A375 (cell line): ENCODE measurements at places on chromosomes 2 and 18. TPM values are rescaled to one million over a fixed set of nuclear protein-coding genes. Genes with fewer than 3 reads are reported as not detected.

SCG2 gene
- 10.3 and 12.0 TPM in 2 replicates for total RNA-seq

RAPGEF4 gene
- total RNA-seq, result 0.53 and 2.2 TPM in 2 replicates

CYS1 gene
- 0.13 and 1.7 TPM in 2 replicates for total RNA-seq

SLC8A1 gene
- total RNA-seq, result 6.9 and 7.9 TPM in 2 replicates

TANC1 gene
- 17.0 and 18.6 TPM in 2 replicates for total RNA-seq

UCN gene
- 6.6 and 9.2 TPM in 2 replicates for total RNA-seq

RNF181 gene
- total RNA-seq, result 137 and 156 TPM in 2 replicates

RESP18 gene
- not detected in 2 replicates for total RNA-seq

MGAT4A gene
- 0.41 and 2.5 TPM in 2 replicates for total RNA-seq

SNRNP27 gene
- 53.8 and 56.6 TPM in 2 replicates for total RNA-seq

STAT4 gene
- total RNA-seq, result 0.11 TPM in 1 of 2 replicates, not detected in the other

GRP gene
- not detected in 2 replicates for total RNA-seq

PIGN gene
- 11.1 and 13.4 TPM in 2 replicates for total RNA-seq

INPP1 gene
- 4.3 and 6.6 TPM in 2 replicates for total RNA-seq

ACTG2 gene
- total RNA-seq, result not detected in 2 replicates

ASXL2 gene
- total RNA-seq, result 13.3 and 17.0 TPM in 2 replicates

DAW1 gene
- 0.11 TPM in 1 of 2 replicates, not detected in the other for total RNA-seq

IL36G gene
- not detected in 2 replicates for total RNA-seq

TUBA3E gene
- not detected in 2 replicates for total RNA-seq

SAP130 gene
- 4.1 and 6.4 TPM in 2 replicates for total RNA-seq

CD28 gene
- 0.19 and 0.80 TPM in 2 replicates for total RNA-seq

KRTCAP3 gene
- 0.60 TPM in 1 of 2 replicates, not detected in the other for total RNA-seq

BOLL gene
- not detected in 2 replicates for total RNA-seq

TTLL4 gene
- 17.5 and 18.7 TPM in 2 replicates for total RNA-seq

DTNB gene
- 13.5 and 15.1 TPM in 2 replicates for total RNA-seq

CABYR gene
- 4.1 and 4.5 TPM in 2 replicates for total RNA-seq

DPP10 gene
- not detected in 2 replicates for total RNA-seq

SCYGR4 gene
- not detected in 2 replicates for total RNA-seq

FHL2 gene
- total RNA-seq, result 49.4 and 56.7 TPM in 2 replicates

POTEJ gene
- 0.03 and 0.19 TPM in 2 replicates for total RNA-seq

GPR39 gene
- 4.0 and 7.0 TPM in 2 replicates for total RNA-seq

CYRIA gene
- 0.30 and 0.53 TPM in 2 replicates for total RNA-seq

TEKT4 gene
- 0.08 TPM in 1 of 2 replicates, not detected in the other for total RNA-seq

PROKR1 gene
- not detected in 2 replicates for total RNA-seq

TMEM163 gene
- 0.11 and 0.42 TPM in 2 replicates for total RNA-seq

MDH1B gene
- 0.26 and 0.93 TPM in 2 replicates for total RNA-seq

FBXO15 gene
- 0.96 and 1.8 TPM in 2 replicates for total RNA-seq

LDLRAD4 gene
- total RNA-seq, result under 0.01 and 1.6 TPM in 2 replicates

GNLY gene
- not detected in 2 replicates for total RNA-seq

KLHL29 gene
- 3.7 and 3.8 TPM in 2 replicates for total RNA-seq

DLX1 gene
- 10.2 and 11.1 TPM in 2 replicates for total RNA-seq

HOXD12 gene
- total RNA-seq, result 0.60 TPM in 1 of 2 replicates, not detected in the other

ASPRV1 gene
- total RNA-seq, result 0.34 and 0.61 TPM in 2 replicates

BCL11A gene
- total RNA-seq, result 0.66 and 0.79 TPM in 2 replicates

CD302 gene
- 3.8 and 3.9 TPM in 2 replicates for total RNA-seq

AGXT gene
- total RNA-seq, result not detected in 2 replicates

GPR45 gene
- not detected in 2 replicates for total RNA-seq

ERFE gene
- total RNA-seq, result 11.2 and 14.8 TPM in 2 replicates

FEV gene
- not detected in 2 replicates for total RNA-seq

ANKRD30BL gene
- total RNA-seq, result not detected in 2 replicates

PROC gene
- not detected in 2 replicates for total RNA-seq
